ENCODE measurements at places on chromosomes 5 and 9.

DNA sequence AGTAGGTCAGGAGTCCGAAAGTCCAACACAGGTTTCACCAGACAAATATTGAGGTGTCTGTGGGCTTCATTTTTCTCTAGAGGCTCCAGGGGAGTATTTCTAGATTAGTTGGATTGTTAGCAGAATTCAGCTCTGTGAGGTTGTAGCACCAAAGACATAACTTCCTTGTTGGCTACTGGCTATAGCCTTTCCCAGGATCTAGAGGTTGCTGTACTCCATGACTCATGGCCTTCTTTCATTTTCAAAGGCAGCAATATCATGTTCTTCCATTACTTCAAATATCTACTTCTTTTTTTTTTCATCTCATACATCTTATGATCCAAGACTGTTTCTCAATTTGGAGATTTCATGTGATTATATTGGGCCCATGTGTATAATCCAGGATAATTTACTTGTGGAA, 404.0 kb upstream of the FAM174A start:
- DNase-seq = no peak

DNA sequence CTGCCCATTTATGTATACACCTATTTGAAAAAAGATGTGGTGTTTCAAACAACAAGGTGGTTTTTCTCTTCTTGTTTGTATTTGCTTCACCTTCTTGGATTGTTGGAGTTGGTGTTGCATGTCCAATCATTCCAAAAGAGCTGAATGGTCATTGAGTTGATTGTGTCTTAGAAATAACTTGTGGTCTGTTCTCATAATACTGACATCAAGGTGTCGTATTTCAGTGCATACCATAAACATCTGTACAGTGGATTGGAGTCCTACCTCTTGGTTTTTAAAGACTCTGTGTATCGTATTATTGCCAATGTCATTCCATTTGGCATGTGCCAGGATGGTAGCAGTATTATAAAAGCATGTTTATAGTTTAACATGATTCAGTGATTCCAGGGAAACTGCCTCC, 73.2 kb downstream of the TRIO start:
- no peak for DNase-seq

DNA sequence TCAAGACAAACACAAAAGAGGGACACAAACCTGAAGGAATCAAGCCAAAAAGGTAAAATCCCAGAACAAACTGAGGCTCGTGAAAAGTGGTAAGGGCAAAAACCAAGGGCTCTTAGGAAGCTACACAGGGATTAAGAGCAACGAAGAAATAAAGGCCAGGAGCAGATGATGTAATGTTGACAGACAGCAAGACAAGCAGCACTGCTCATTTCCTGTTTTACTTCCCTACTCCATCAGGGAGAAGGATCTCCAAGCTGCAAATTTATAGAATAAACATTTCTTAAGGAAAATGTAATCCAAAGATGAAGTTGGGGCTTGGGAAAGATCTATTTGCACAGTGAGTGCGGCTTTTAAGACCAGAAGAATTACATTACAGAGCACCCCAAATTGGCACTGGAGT, 182.3 kb upstream of the MAP1B start:
- DNase-seq = no peak

- no peak for DNase-seq
Observed at GRCh38 chr5:175823731-175824525, 47.5 kb upstream of the CPLX2 start.

GRCh38 chr5:88882276-88883038, 527 bp downstream of the MEF2C start:
- DNase-seq = no peak

- no peak for DNase-seq
Observed at GRCh38 chr5:65014769-65015168, 246.0 kb downstream of the CWC27 start.

GRCh38 chr9:76634356-76635054, 129.7 kb upstream of the PCA3 start:
- DNase-seq = no peak

DNA sequence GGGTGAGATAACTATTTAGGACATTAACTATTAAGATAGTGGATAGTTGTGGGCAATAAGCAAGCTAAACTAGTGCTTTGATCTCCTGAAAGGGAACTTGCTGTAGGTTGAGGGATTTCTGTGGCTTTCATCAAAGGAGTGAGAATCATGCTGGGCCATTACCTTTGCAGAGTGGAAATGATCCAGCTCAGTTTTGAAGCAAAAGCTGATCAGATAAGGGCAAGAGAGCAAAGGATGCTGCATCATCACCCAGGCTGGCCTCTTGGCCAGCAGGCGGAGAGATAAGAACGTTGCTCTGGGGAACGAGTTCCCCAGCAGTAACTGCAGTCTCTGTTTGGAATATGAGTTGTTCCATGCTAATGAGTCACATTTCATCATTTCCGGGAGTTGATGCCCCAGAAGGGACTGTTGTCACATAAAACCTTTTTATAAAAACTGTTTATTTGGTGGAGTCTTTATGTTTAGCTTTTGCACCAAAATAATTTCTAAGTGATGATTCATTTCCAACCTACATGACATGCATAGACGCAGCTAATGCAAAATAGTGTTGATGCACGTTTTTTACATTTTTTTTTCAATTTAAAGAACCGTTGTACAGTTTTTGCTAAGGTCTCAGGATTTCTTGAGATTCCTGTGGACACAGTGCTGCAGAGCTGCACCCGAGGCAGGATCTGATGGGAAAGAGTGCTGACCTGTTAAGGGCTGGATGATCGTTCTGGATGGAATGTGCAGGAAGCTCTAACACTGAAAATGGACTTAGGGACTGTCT, 99.3 kb downstream of the ACTBL2 start:
- peak; percentile 97 for DNase-seq

- no peak for DNase-seq
Observed at GRCh38 chr5:80759866-80760577, 105.2 kb upstream of the DHFR start.

DNA sequence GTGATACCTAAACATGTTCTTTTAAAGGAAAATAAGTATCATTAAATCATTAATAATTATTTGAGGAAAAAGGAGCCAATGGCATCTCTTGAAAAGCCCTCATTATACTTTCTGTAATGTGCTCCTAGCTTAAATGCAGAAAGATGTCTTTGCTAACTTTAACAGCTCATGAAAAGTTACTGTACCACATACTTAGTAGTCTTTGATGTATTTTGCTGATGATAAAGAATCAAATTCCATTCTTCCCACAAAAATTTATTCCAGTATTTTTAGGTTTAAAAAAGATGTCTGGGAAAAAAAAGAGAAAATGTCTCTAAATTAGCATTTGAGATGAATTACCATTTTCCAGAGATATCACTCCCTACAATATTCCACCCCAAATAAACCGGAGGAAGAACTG, 112.5 kb downstream of the PPP2R2B start:
- DNase-seq = no peak

DNA sequence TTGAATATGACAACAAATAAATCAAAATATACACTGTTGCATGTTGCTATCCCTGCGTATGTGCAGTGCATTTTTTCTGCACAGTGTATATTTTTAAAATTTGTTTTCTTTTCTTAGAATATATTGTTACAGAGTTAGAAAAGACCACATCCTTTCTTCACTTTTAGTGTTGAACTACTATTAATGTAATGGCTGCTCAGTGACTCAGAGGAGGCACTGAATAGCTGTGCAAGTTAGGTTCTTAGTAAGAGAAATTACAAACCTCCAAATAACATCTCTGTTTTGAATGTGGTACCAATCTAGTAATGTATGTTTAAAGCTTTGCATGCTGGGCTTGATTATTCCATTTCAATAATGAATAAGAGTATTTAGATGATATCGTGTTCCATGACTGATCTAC, 208.9 kb upstream of the PRR16 start:
- no peak for DNase-seq

DNA sequence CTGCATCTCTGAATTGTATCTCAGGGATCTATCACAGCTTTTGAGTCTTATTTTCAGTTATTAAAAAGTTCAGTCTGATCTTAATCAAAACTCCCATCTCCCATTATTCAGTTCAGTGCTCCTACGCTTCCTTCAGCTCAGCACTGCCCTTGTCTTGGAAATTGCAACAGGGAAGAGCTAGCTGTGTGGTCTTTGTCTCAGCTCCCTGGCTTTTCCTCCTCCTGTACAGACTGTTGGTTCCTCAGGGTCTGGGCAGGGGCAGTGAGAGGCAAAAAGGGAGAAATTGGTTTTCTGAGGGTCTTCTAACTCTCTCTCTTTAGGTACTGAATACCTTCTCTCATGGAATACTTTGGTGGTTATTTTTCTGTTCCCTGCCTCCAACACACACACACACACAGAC, 48.2 kb downstream of the PDE8B start:
- DNase-seq = no peak

DNA sequence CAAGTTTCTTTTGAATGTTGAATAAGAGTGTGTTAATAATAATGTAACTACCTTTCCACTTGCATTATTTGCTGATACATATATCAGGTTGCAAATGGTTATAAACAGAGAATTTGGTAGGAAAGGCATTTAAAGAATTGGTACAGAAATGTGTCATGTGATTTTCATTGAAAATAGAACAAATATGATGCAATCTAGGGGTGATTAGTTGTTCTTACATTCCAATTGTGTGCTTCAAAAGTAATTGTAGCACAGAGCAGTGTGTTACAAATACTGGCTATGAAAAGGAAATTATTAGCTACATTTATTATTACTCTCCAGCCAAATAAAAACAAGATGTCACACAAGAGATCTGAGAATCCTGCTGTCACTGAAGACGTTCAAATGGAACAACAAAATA, 61.8 kb upstream of the PRDM9 start:
- DNase-seq = no peak

- no peak for DNase-seq
Observed at GRCh38 chr5:43422143-43422542, 10.0 kb upstream of the CCL28 start.

DNA sequence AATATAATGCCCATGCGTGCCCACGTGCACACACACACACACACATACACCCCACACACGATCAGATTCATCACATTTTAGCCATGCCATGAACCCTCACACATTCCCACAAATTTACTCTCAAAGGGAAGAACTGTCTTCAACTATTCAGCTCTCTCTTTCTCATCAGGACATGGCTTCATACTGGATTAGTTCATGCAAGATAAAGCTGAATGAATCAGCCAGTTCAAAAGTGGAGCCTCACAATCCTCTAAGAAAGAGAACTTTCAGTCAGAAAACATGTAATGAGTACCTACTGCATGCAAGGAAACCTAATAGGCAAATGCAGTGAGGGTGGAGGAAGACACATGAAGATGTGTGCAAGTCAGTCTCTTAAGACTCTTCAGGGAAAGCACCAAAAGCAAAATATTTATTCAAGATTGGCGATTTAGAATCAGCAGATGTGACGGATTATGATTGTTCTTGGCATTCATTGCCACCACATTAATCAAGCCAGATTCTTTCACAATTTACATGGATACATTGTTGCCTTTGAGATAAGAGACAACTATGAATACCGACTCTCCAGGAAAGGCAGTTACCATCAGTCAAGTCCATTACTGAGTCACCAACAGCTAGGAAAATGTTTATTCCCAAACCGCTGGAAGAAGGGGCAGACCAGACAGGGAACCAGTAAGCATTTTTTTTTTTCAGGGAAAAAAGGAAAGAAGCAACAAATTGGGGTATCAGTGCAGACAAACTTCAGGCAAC, 30.3 kb upstream of the PUM3 start:
- DNase-seq = no peak

DNA sequence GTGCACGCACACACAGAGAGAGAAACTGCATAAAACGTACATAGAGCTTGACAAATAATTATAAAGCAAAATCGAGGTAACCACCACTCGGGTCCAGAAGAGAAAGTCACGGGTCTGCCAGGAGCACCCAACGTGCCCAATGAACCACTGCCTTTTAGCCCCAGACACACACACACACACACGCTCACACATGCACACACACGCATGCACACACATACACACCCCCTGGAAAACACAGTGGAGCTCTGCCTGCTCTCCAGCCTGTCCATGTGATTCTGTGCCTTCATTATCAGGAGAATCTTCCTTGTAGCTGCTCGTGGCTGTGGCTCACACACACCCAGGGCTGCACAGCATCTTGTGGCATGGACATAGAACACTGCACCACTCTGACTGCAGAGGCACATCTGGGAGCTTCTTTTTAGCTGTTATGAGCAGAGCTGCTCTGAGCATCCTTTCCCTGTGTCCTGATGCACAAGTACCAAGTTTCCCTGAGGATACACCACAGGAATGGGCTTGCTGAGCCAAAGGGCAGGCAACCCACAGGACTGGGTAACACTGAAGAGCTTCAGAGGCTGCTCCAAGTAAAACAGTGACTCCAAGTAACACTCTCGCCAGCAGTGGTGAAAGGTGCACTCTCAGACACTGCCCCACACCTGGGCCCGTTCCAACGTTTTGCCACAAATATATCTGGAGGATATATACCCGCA, 58.9 kb downstream of the CAMSAP1 start:
- DNase-seq = no peak

- DNase-seq = no peak
Observed at GRCh38 chr9:72931437-72931836, 21.4 kb downstream of the ALDH1A1 start.

DNA sequence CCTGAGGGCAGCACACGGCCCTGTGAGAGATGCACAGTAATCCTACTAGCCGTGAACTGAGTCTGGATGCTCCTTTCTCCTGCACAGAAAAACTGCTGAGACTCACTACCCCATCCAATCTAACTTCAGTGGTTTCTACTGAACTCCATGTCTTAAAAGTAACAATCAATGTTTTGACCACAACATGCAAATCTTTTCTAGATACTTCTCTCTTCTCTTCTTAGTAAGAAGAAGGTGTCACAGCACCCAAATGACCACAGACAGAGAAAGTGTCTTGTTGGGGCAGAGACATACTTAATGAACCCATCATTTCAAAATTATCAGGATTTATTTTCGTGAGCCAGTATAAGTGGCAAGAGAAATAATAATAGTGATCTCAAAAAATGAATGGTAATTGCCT, 285.8 kb upstream of the MEF2C start:
- no peak for DNase-seq

GRCh38 chr9:33923079-33923478, 106.1 kb downstream of the UBE2R2 start:
- peak; percentile 46 for DNase-seq

DNA sequence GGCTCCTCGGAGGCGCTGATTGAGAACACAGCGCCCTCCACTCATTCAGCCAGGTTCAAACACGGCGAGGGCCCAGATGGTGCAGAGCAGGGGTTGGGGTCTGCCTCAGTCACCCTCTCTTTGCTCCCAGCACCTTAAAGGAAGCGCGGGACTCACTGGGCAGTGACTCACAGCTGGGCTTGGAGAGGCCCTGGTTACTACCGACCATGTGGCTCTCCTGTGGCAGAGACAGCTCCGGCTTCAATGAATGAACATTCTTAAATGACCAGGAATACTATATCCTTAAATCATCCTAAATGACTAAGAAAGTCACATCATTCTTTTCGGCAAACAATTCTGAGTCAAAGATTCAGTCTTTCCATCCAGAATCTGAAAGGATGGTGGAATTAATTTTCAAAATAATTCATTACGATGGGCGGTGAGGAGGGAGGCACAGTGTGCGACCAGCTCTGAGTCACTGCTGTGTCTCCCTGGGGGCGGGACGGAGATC, 1.6 kb upstream of the INPP5E start:
- no peak for DNase-seq

GRCh38 chr5:102711525-102712385, 43.4 kb upstream of the PAM start:
- DNase-seq = no peak
